ENCODE measurements at places on chromosomes 16 and 17. TPM values are rescaled to one million over a fixed set of nuclear protein-coding genes. Genes with fewer than 3 reads are reported as not detected.

Gene IRF8
- 4.0 TPM for polyA plus RNA-seq

Gene ZDHHC7
- polyA plus RNA-seq: 40.2 TPM

Gene PAM16
- polyA plus RNA-seq: 34.8 TPM

Gene CD7
- 53.1 TPM for polyA plus RNA-seq

Gene KCNJ12
- polyA plus RNA-seq: not detected

Gene TMEM238L
- not detected for polyA plus RNA-seq

Gene ZMYND15
- 0.15 TPM for polyA plus RNA-seq

Gene RNF43
- polyA plus RNA-seq: 2.3 TPM

Data from CD4-positive, alpha-beta memory T cell (primary cell).